Activated gamma-delta T cell treated with Interleukin-2 at 50 U/mL for 16 hours (primary cell): ENCODE measurements at places on chromosomes 16 and 17.

DNA sequence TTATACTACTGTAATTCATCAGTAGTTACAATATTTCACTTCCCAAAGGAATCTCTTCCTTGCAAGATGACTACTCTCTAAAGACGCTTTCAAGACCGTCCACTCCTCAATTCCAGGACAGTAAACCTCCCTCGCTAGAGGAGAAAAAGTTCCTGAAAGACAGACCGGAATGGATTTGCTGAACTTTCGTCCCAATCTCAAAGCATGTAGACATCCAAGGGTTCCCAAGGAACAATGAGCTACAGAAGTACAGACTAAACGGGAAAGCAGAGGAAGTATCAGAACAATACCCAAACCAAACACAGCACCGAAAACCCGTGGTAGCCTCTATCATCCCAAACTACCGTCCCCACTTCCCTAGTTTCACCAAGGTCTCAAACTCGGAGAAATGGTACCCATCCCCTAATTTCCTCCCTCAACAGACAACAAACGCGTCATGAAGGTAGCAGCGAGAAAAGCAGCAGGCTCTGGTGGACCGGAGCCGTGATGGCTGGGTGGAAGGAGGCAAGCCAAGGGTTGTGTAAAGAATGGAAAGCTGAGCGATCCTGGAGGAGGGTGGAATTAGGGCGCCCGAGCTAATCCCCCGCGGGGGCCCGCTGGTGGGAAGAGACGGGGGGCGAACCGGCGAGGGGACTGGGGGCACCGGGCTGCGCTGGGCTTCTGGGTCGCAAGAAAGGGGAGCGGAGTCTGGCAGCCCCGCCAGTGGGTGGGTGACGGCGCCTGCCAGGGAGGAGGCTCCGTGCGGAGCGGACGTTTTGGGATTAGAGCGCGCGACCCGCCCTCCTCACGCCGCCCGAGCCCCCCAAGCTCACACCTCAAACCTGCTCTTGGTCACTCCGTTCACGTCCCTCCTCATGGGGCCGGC, 647 bp downstream of the FBXL20 start:
- peak; percentile 12 for DNase-seq

- DNase-seq, result no peak
Measured at GRCh38 chr16:83713597-83713996, 94.2 kb upstream of the HSBP1 start.

- no peak for DNase-seq
Measured at GRCh38 chr16:84603140-84603816, 14.6 kb downstream of the COTL1 start.

GRCh38 chr17:17547210-17547764, 44.2 kb downstream of the PEMT start:
- DNase-seq, result no peak

- no peak for DNase-seq
Measured at GRCh38 chr17:18028114-18028951, 10.6 kb downstream of the ATPAF2 start.

- DNase-seq, result no peak
Measured at GRCh38 chr17:35731917-35732805, 722 bp downstream of the RASL10B start.

DNA sequence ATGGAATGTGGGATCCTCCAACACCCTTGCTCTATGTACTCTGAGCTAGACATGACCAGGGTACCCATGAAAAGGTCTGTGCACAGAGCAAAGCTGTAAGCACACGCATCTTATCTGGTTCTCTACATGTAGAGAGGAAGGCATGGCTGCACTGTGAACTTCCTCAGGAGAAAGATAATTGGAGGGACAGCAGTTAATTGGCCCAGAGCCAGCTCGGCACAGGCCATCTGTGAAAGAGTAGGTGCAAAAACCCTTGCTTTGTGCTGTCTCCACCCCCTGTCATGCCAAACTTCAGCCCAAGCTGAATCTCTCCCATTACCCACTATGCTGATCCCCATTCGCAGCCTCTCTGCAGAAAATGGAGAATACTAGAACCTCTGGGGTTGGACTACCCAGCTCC, 241.0 kb downstream of the GRIN2A start:
- no peak for DNase-seq

- no peak for DNase-seq
Measured at GRCh38 chr17:67180275-67180674, 64.7 kb downstream of the HELZ start.

- DNase-seq, result no peak
Measured at GRCh38 chr16:17561056-17561455, 90.3 kb upstream of the XYLT1 start.

DNA sequence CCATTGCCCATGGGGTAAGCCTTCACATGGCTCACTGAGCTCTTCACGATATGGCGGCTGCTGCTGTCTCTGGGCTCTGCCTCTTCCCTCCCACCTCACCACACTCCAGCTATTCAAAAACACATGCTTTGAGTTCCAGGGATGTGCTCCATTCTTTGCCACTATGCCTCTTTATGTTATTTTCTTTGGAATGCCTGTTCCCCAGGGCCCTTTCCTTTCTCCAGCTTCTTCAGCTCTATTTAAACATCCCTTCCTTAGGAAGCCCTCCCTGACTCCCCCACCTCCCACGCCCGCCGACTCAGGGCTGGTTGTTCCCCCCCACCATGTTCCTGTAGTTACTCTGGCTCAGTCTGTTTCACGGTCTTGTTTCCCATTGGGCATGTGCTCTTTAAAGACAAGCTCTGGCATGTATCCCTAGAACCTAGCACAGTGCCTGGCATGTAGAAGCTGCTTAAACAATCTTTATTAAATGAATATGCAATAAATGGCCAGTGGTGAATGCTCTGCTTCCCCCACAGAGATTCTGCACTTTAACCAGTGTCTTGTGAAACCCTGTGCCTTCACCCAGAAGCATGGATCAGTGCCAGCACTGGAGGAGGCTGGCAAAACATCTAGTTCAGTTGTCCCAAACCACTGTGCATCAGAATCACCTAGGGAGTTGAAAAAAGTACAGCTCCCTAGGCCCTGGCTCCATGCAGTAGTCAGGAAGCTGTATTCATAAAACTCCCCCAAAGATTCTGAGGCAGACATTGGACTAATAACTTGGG, 6.9 kb downstream of the MYCBPAP start:
- DNase-seq, result no peak

DNA sequence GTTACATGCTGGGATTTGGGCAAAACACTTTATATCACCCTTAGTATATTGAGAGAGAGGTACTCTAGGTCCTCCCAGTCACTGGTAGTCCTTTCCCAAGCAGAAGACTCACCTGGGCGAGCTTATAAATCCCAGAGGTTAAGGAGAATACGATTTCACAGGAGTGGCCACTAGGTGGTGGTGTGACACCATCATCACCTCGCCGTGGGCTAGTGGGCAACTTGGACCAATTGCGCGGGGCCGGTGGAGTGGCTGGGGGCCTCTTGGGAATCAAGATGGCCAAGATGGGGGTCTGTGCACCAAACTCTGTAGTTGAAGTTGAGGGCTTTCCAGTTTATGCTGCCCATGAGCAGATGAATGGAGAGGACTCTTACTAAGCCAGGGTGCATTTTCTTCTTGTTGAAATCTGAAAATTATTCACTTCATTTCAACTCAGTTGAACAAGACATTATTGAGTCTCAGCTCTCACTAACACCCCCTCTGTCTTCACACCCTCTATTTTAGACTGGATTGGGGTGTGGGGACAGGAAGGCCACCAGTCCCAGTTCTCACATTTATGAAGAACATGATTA, 38.2 kb upstream of the PIRT start:
- DNase-seq, result peak; percentile 4

DNA sequence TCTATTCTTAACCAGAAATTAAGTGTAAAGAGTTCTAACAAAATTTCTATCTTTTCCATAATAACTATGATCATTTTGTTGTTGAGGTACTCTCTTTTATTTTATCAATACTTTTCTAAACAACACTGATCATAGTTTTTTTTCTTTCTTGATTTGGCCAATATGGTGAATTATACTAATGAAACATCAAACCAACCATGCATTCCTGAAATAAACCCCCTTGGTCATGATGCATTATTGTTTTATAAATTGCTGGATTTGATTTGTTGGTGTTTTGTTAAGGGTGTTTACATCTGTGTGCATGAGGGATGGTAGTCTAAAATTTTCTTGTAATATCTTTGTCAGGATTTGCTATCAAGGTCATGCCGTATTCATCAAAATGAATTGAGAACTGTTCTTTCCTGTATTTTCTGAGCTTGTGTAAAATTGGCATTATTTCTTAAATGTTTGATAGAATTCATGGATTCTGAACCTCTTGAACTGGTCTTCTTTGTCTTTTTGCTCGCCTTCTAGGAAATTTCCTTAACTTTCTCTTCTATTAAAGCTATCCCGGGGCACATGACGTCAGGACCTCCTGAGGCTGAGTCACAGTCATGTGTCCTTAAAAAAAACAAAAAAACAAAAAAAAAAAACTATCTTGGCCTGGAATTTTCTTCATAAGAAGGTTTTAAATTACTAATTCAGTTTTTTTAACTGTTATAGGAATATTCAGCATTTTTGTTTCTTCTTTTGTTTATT, 3.9 kb upstream of the TRIM25 start:
- DNase-seq, result no peak
